ENCODE measurements at places on chromosomes 3 and 15.
A peak's percentile ranks its signal among the peaks of the same experiment; 100 is the strongest.

- no peak for DNase-seq
These were observed 1.3 kb downstream of the HHLA2 start for GRCh38 chr3:108297647-108298046.

DNA sequence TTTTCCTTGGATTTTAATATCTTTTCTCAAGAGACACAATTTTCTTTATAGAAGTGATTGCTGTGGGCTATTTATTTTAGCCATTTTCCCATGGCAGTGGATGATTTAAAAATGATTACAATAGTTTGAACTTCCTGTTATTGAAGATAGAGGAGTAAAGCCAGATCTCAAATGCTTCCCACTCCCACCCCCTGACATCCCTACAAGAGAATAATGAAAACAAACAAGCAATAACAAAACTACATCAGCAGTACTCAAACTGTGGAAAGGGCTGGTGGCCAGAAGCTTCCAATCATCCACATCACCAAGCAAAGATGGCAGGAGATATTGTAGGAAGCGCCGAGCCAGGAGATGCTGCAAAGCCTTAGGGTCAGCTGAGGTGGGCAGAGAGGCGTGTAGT lies 831.1 kb upstream of the NR2F2 start:
- DNase-seq: no peak

DNA sequence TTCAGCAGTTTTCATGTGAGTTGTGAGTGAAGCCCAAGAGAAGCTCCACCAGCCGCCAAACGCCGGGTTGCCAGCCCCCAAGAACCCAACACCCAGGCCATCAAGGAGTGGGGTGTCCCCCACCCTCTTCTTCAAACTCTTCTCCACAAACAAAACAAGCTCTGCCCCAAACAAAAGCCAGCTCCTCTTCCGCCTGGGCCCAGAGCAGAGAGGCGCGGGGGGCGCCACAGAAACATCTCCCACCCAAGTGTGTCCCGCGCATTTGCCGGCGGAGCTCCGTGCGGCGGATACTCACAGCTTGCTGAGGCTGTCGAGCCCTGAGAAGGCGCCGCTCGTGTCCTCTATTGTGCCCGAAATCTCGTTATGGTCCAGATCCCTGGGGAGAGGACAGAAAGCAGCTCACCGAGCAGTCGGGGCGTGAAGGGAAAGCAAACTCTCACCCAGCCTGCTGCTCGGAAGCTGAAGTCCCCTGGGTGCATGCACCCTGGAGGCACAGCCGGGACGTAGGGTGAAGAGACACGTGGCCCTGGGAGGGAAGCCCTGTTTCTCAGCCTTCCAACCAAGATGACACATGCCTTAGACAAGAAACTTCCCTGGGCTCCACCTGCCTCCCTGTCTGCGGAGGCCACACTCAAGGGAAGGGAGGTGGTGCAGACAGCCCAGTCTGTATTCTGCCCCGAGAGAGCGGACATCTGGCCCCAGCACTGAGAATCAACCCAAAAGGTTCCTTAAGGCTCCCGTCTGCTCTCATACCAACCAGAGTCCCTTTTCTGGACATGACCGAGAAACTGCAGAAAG lies 95.7 kb downstream of the LRIG1 start:
- DNase-seq: no peak

GRCh38 chr3:17372362-17373210 lies 369.8 kb downstream of the TBC1D5 start:
- no peak for DNase-seq

DNA sequence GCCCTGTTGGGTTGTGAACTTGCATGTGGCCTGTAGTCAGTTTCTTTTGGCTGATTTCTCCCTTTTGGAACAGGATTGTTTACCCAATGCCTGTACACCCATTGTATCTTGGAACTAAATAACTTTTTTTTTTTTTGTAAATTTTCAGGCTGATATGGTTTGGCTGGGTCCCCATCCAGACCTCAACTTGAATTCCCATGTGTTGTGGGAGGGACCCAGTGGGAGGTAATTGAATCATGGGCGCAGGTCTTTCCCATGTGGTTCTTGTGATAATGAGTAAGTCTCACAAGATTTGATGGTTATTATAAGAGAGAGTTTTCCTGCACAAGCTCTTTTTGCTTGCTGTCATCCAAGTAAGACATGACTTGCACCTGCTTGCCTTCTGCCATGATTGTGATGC lies 253.8 kb upstream of the GBE1 start:
- DNase-seq: no peak

- no peak for DNase-seq
These were observed 13.7 kb downstream of the C15orf39 start for GRCh38 chr15:75215107-75216004.

DNA sequence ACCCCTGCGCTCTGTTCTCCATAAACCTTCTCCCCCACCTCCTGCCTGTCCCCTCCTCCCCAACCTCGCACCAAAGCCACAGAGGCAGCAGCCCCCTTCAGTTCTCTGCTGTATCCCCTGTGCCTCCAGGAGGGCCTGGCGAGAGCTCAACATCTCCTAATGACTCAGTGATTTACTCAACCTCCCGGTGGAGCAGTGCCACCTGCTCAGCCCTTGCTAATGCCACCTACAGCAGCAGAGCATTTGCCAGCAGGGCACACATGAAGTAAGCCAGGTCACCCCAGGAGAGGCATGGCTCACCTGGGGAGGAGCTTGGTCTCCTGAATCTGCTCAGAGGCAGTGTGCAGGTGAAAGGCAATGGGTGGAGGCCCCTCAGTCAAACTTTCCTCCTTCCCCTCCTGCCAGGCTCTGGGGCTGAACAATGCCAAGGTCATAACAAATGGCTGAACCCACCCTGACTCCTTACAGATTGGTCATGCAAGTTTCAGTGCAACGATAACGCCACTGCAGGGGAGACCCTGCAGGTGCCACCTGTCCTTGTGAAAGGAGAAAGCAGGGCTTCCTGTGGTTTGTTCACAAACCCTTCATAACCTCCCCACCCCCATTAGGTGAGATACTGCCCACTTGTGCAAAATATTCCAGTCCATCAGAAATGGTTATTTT lies 19.8 kb downstream of the TRPM1 start:
- DNase-seq: no peak

DNA sequence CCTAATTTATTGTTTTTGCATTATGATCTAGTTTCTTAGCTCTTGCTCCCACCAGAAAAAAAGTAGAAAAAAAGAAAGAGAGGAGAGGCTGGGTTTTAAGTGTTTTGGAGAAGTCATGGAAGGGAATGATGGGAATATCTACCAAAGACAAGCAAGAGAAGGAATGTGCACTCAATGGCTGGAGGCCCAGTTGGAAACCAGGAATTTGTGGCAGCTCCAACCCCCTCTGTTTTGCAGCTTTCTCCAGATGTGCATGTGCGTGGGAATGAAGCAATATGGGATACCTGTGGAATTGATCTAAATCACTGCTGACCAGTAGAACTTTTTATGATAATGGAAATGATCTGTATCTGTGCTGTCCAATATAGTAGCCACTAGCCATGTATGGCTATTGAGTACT lies 27.1 kb downstream of the EIF2AK4 start:
- DNase-seq: no peak

- DNase-seq: no peak
These were observed 38.4 kb upstream of the SLC25A36 start for GRCh38 chr3:140903196-140903595.

GRCh38 chr3:103554451-103554850 lies 1119.6 kb downstream of the ZPLD1 start:
- no peak for DNase-seq

DNA sequence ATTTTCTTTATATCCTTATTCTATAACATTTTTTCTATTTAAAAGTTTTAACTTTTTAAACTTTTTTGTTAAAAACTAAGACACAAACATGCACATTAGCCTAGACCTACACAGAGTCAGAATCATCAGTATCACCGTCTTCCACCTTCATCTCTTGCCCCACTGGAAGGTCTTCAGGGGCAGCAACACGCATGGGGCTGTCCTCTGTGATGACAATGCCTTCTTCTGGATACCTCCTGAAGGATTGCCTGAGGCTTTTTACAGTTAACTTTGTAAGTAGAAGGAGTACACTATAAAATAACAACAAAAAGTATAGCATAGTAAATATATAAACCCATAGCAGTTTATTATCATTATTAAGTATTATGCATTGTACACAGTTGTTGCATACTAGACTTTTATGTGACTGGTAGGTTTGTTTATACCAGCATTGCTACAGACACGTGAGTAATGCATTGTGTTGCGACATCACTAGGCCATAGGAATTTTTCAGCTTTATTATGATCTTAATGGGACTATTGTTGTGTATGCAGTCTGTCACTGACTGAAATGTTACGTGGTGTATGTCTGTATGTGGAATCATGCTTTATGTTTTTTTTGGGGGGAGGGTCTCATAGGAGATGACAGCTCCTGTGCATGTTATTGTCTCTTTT lies 18.2 kb downstream of the ATP1B3 start:
- DNase-seq: peak; percentile 11

GRCh38 chr15:92582206-92582605 lies 73.4 kb downstream of the FAM174B start:
- DNase-seq: no peak

DNA sequence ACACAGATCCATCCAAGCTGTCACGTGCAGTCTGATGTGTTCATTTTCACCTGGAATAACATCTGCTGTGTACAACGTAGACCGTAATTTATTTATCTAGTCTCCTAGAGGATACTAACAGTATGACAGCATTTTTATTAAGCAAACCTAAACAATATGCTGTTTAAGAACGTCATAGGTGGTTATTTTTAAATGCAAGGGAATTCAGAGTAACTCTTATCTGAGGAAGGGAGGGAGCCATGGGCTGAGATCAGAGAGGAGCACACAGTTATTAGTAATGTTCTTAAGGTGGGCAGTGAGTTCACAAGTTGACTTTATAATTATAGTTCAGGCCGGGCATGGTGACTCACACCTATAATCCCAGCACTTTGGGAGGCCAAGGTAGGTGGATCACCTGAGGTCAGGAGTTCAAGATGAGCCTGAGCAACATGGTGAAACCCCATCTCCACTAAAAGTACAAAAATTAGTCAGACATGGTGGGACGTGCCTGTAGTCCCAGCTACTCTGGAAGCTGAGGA lies 193.6 kb downstream of the UACA start:
- no peak for DNase-seq

GRCh38 chr15:72230197-72231065 lies 559 bp downstream of the PKM start:
- DNase-seq: peak; percentile 77

Measured in CD4-positive, alpha-beta T cell treated with Interleukin-1 beta for 1 hour (primary cell).